ENCODE measurements at places on chromosomes 13 and 19.

DNA sequence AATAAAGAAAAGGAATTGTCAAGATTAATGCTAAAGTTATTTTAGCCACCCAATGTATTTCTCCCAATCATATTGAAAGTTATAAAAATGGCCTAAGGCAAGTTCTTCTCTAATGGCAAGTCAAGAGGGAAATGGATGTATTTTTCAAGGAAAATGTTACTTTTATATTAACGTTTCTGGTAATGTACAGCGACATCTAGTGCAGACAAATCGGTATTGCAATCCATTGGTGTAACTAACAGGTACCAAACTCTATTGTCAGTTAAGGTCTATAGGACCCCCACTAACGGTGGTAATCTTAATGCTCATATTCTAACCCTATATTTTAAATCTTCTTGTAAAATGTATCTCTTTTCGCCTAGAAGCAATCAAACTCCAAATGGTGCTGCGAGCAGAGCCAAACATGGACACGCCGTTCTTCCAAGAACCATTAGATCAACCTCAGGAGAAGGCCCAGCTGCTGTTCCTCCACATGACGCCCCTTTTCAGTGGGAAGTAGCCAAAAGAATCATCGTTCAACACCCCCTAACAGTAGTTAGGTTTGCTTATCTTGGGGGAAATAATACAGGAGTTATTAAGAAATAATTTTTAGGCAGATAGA, 98.5 kb upstream of the PABPC3 start:
- H3K4me3 ChIP-seq, result no peak overlapping the region
- no peak overlapping the region for H3K27ac ChIP-seq
- H3K4me1 ChIP-seq, result no peaks in the 10 kb centered on the region
- no peaks in the 10 kb centered on the region for H3K36me3 ChIP-seq
- no peak for DNase-seq

DNA sequence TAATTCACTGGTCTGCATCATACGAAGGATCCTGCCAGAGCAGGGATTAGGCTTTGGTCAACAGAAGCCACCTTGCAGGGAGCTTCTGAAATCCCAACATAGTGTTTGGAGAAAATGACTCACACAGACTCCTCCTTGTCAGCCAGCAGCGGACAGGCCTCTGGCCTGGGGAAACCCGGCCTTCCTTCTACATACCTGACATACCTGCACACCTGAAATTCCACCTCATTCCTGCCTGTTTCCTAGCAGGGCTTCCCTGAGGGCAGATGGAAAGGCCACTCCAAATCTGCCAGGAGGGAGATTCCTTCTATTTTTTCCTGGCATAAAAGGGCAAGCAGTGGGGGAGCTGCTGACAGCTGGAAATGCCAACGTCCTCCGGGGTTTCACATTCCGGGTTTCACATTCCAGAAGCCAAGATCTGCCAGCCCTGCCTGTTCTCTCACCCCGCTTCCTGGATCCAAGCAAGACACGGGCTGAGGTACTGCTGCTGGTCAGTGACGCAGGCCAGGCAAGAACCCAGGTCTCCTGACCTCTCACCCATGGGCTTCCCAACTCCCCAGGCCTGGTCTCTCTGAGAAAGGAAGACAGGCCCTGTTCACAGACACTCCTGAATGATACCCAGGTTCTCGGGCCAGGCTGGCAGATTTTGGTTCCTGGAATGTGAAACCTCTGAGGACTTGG, 18.2 kb upstream of the IGFL1 start:
- no peaks in the 10 kb centered on the region for H3K27me3 ChIP-seq
- H3K27ac ChIP-seq, result no peak overlapping the region
- H3K4me3 ChIP-seq, result no peak overlapping the region
- H3K36me3 ChIP-seq, result no peaks in the 10 kb centered on the region
- H3K4me1 ChIP-seq, result no peaks in the 10 kb centered on the region

GRCh38 chr19:37719927-37720265, 335 bp upstream of the ZNF607 start:
- no peaks in the 10 kb centered on the region for H3K27me3 ChIP-seq
- H3K36me3 ChIP-seq, result peaks cover 4% of the 10 kb centered on the region
- peak overlapping the region; percentile 86 for H3K27ac ChIP-seq
- no peaks in the 10 kb centered on the region for H3K4me1 ChIP-seq
- H3K4me3 ChIP-seq, result peak overlapping the region; percentile 81
- no peak for DNase-seq

GRCh38 chr13:27177852-27178251, 6.2 kb upstream of the USP12 start:
- H3K27ac ChIP-seq, result no peak overlapping the region
- H3K4me1 ChIP-seq, result peaks cover 2% of the 10 kb centered on the region
- DNase-seq, result no peak
- H3K27me3 ChIP-seq, result no peaks in the 10 kb centered on the region
- no peaks in the 10 kb centered on the region for H3K36me3 ChIP-seq
- H3K4me3 ChIP-seq, result no peak overlapping the region

GRCh38 chr13:35469806-35470525, 6.5 kb downstream of the MAB21L1 start:
- DNase-seq, result no peak
- peak overlapping the region; percentile 61 for H3K4me3 ChIP-seq
- H3K27me3 ChIP-seq, result no peaks in the 10 kb centered on the region
- no peaks in the 10 kb centered on the region for H3K4me1 ChIP-seq
- H3K27ac ChIP-seq, result peak overlapping the region; percentile 68

DNA sequence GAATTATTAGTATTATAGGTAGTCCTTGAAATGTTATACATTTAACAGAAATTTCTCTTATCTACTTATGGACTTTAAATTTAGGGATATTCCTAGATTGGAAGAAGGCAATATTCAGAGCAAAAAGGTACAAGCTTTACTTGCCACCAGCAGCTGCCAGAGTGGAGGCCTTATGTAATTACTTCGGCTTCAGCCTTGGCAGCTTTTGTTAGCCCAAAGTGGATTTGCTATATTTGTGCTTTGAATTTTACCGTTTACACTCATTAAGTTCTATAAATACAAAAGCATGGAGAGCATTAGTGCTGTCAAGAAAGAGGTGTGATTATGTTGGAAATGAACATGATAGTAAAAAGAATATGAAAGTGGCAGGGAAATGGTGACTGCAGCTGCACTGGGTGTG, 319.9 kb downstream of the ATP8A2 start:
- no peaks in the 10 kb centered on the region for H3K27me3 ChIP-seq
- no peaks in the 10 kb centered on the region for H3K4me1 ChIP-seq
- H3K27ac ChIP-seq, result no peak overlapping the region
- no peak overlapping the region for H3K4me3 ChIP-seq
- no peaks in the 10 kb centered on the region for H3K36me3 ChIP-seq

DNA sequence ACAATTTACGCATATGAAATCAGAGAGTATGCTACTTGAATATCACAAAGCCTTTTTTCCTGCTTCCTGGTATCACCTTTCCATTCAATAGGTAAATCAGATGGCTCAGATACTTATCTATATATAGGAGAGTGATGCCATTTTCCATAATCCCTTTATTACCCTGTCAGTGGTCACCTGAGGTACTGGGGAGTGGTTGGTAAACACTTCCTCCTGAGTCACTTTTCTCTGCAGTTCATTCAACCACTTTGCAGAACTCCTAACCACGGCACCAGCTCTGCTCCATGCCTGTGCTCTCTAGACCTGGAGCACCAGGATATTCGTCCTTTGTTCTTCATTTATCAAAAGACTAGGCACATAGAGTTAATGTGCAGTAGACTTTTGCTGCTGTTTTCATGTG, 748.5 kb upstream of the KLHL1 start:
- H3K4me3 ChIP-seq, result no peak overlapping the region
- no peaks in the 10 kb centered on the region for H3K36me3 ChIP-seq
- no peak overlapping the region for H3K27ac ChIP-seq
- no peaks in the 10 kb centered on the region for H3K27me3 ChIP-seq
- no peak for DNase-seq

- no peaks in the 10 kb centered on the region for H3K27me3 ChIP-seq
- peaks cover 8% of the 10 kb centered on the region for H3K4me1 ChIP-seq
- no peak overlapping the region for H3K27ac ChIP-seq
- H3K4me3 ChIP-seq, result no peak overlapping the region
- no peak for DNase-seq
These were observed 135.0 kb upstream of the KL start for GRCh38 chr13:32881074-32881776.

DNA sequence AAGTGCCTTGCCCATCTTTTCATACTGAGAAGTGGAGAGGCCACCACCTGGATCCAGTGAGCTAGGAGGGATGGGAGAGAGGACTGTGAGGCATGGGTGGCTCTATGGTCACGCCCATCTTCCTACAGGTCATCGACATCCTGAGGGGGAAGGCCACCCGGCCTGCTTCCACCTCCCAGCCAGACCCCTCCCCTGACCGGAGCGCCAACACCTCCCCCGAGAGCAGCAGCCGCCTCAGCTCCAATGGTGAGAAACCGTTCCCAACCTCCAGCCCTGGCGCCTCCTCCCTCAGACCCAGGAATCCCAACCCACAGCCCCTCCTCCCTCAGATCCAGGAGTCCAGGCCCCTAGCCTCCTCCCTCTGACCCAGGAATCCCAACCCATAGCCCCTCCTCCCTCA, 10.1 kb downstream of the BCL3 start:
- no peaks in the 10 kb centered on the region for H3K27me3 ChIP-seq
- peak overlapping the region; percentile 69 for H3K4me3 ChIP-seq
- DNase-seq, result peak; percentile 50
- H3K36me3 ChIP-seq, result peaks cover 50% of the 10 kb centered on the region
- H3K4me1 ChIP-seq, result peaks cover 58% of the 10 kb centered on the region
